Activated B cell treated with CpG ODN at 0.5 μM for 24 hours (primary cell): ENCODE measurements at places on chromosomes 3 and 15.

DNA sequence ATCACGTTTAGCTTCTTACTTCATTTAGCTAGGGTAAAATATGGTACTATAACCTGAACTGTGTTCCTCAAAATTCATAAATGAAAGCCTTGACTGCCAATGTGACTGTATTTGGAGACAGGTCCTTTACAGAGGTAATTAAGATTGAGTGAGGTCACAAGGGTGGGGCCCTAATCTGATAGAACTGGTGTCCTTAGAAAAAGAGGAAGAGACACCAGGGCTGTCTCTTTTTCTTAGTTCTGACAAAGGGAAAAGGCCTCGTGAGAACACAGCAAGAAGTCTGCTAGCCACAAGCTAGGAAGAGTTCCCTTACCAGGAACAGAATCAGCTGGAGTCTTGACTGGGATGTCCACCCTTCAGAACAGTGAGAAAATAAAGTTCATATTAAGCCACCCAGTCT, 162.7 kb downstream of the GMNC start:
- no peak for DNase-seq

DNA sequence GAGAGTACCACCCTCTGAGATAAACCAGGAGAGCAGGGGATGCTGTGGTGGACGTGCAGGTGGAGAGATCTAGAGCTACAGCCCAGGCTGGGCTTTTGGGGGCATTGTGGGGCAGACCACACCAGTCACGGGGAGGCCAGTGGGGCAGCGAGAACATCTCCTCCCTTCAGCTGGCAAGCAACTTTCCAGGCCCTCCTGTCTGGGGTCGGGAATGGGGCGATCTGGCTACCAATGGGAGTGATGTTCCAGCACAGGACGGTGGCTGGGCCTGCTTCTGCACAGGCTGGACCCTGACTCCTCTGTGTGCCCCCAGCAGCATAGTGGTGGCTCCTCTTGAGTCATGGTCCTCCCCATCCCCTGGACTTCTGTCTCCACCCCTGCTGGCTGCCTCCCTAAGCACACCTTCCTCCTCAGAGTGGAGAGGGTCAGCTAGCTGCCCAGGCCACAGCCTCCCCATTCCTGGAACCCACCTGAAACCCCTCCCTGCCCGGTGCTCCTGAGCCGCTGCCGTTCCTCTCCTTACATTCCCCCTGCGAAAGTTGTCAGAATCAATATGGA, 16.1 kb downstream of the IRAK2 start:
- no peak for DNase-seq

DNA sequence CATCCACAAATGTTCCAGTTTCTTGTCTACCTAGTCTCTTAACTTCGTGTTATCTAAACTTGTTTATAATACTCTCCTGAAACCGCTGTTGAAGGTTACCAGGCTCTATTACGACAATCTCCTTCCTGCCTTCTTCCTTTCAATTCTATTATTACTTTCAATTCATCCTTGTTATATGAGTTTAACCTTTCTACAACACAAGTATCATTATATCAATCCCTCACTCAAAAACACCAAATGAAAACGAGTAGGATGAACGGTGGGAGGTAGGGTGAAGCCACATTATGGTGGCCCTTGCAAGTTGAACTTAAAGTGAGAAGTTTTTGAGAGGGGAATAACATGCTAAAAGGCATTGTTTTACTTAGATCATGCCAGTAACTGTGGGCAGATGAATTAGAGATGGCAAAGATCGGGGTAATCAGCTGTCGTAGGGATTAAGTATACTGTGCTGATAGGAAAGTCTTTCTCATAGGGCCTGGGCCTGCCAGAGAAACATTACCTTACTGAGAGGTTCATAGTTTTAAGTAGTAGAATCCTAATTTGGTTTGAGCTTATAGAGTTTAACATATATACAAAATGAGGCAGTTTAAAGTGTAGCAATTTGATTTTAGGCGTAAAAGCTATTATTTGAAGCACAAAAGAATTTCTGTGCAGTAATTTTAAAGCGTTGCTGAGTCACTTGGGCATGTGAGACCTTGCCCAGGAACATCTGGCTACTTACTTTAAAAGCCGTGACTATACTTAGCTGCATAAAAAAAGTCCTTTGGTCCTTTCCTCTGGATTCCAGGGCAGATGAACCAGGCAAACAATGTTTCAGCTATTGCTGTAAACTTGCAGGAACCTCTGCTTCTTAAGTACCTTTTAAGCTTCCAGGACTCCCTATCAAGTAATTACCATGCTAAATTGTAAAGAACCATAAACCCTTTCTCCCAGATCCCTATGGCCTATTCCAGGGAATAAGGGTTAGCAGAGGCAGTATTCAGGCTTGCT, 3.3 kb upstream of the CEP97 start:
- DNase-seq, result no peak

GRCh38 chr3:178263236-178263916, 272.9 kb upstream of the KCNMB2 start:
- DNase-seq, result no peak
